Natural killer cell (primary cell): ENCODE measurements at places on chromosomes 7 and 10. TPM values are rescaled to one million over a fixed set of nuclear protein-coding genes. Genes with fewer than 3 reads are reported as not detected.

DNA sequence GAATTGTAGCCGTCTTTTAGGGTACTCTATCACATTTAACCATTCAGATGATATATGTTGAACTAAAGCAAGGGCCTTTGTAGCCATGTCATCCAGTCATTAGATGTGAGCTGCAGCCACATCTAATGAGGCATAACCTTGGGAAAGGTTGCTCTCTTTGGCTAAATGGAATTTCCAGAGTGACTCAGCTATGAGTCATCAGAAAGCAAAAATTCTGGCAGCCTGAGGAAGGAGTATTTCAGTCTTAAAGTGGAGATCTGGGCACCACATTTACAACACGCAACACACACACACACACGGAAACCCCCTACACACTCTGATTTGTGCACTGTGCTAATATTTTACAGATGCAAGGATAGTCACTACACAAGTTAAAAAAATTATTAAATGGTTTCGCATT lies 176.9 kb upstream of the ZWINT start:
- no peak for DNase-seq

- DNase-seq: no peak
These were observed 60.8 kb downstream of the NRCAM start for GRCh38 chr7:108395426-108395825.

- DNase-seq: no peak
These were observed at the start of gene CRTAC1 for GRCh38 chr10:98030093-98030821. Gene CRTAC1, minus strand, starts transcription at chr10:98030621. Its CDS starts 149 bp downstream, at chr10:98030472.

Gene SEMA3A
- 0.13 TPM for total RNA-seq

DNA sequence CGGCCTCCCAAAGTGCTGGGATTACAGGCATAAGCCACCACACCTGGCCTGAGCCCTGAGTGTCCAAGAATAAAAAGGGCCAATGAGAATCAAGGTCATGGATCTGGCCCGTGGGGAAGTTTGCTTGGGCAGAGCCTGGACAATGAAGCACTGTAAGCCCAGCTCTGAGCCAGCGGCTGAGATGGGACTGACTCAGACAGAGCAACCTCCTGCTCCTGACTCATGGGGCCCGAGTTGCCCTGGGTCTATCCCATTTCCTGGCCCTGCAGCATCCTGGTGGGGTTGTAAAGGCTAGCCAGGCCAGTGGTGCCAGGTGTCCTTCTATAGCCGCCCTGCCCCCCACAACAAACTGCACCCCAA lies 5.2 kb upstream of the MYH16 start:
- no peak for DNase-seq
